ENCODE measurements at places on chromosomes 5 and 9.
A peak's percentile ranks its signal among the peaks of the same experiment; 100 is the strongest.

DNA sequence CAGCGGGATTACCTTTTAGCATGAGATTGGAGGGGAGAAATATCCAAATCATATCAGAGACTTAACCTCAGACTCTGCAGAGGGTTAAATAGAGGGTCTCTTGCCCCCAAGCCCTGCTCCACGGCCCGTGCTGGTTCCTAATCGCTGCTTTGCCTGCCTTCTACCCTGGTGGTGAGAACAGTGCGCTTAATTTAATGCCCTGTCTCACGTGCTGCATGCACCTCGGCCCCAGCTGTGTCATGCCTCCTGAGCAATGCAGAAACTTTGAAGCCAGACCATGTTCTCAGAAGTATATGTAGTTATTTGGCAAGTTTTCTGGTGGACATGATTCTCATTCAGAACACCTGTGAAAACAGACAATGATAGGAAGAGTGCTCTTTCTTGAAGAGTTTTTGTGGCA is 1.4 kb downstream of the OTULIN start:
- peak; percentile 35 for DNase-seq

DNA sequence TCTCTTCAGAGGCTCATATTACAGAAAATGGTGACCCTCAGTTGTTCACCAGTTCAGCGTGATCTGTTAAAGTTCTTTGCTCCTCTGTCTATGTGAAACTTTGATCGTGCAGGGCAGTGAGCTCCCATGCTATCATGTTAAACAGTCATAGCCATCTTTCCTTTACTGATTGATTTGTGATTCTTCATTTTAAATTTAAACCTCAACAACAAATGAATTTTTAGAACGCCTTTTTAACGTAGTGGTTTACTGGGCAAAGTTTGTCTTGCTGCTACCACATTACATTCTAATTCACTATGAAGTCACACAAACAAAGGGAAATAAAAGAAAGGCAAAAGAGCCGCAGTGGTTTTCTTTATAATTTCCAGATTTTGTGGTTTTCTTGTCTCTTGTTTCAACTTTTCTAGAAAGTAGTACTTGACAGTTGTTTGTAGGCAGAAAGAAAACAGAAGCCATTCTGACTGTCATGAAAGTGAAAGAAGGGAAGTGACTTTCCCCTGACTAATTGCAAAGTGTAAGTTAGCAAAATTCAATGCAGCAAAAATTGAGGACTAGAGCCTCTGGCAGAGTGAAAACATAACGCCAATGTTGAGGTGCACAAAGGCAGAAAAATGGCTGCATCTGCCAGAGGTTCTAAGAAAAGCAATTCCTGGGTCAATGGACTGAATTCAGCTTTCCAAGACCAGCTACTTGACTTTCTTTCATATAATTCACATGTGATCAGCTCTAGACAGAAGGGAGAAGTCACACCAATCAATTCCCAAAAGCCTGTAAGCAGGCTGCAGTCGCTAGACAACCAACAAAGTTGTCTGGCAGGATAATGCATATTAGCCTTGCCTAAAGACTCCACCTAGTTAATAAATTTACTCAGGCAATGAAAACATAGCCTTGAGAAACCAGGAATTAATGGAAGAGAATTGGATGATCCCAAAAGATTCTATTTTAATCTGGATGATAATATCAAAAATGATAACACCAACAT is 7.1 kb upstream of the IFNA6 start:
- no peak for DNase-seq

DNA sequence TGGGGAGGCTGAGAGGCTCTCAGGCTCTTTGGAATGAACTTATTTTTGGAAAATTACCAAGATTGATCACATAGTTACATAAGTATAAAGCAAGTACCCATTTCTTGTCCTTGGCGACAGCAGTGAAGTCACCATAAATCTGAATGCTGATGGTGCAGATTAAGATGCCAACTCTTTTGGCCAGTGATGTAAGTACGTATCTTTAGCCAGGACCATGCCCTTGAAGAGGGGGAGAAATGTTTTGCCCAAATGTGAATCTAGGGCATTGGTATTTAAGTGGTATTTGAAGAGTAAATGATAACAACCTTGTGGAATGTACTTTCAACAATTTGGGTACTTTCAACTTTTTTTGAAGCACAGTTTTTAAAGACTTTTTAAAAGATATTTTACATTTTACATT is 68.2 kb upstream of the RAD23B start:
- DNase-seq = no peak

- no peak for DNase-seq
These were observed 1.1 kb downstream of the CD14 start for GRCh38 chr5:140631831-140632365.

GRCh38 chr9:22159586-22159985 is 150.5 kb upstream of the CDKN2B start:
- no peak for DNase-seq

DNA sequence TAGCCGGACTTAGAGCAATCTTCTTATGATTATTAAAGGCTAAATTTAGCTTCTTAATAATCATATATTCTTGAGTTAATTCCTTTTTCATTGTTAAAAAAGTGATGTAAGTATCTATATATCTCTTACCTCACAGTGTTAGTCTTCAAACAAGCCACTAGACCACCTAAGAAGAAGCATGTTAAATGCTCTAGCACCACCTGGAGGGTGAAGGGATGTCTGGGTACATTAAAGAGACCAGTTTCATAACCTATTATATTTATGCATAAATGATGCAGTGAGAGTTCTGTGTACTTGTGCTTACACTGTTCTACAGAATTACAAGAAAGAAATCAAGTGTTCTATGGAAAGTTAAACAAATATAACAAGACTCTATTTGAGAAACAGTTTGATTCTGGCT is 55.9 kb upstream of the SLCO6A1 start:
- DNase-seq = no peak

- DNase-seq = no peak
These were observed 45.5 kb downstream of the FOCAD start for GRCh38 chr9:20729523-20729922.

DNA sequence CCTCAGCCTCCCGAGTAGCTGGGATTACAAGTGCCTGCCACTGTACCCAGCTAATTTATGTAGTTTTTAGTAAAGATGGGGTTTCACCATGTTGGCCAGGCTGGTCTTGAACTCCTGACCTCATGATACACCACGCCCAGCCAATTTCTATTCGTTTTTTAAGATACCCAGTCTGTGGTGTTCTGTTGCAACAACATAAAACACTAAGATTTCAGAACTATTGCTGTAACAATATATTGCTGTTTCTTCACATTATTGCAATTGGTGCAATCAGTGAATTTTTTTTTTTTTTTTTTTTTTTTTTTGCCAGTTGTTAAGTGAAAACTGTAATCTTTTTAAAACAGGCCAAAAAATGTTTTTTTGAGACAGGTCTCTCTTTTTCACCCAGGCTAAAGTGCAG is 9.9 kb downstream of the SRP19 start:
- no peak for DNase-seq

DNA sequence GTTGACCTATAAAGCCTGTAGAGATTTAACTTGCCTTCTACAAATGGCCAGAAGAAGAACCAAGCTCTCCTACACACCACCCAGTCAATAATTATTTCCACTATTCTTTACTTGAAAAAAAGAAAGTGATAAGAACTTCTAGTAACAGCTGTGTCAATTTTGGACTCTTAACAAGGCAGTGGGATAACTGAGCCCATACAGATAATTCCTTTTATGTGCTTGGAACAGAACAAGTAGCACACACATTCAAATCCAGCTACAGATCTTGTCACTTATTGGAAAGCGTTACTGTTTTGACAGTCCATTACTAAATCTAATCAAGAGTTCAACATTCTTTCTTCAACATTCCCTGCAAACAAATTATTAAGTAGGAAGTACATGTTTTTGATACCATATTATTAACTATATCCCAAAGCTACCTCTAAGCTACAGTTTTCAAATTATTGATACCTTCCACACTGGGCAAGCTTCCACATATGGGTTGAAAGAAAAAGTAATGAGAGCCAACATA is 6.3 kb downstream of the PTGER4 start:
- no peak for DNase-seq

- DNase-seq = no peak
These were observed 69.0 kb upstream of the FST start for GRCh38 chr5:53411388-53411787.

GRCh38 chr5:44783634-44784315 is 25.0 kb upstream of the MRPS30 start:
- no peak for DNase-seq

GRCh38 chr9:69421908-69422801 is 97.1 kb downstream of the ENTREP1 start:
- DNase-seq = peak; percentile 17

DNA sequence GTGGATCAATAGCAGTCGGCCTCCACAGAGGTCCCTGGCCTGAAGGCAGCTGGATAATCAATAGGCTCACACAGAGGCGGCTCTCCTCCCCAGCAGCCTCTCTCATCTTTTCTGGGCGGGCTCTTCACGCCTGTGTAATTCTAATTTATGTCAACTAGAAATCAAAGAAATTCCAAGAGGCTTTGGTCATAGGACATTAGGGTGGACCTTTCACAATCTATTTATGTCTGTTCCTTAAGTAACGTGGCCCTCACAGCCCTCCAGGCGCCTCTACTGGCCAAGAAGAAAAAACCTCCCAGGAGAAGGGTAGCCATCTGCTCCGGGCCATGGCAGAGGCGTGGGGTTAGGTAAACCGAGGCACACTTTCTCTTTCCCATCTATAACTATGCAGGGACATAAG is 205.1 kb upstream of the EFNA5 start:
- DNase-seq = no peak

- DNase-seq = no peak
These were observed 71.4 kb downstream of the GABBR2 start for GRCh38 chr9:98637381-98637780.

DNA sequence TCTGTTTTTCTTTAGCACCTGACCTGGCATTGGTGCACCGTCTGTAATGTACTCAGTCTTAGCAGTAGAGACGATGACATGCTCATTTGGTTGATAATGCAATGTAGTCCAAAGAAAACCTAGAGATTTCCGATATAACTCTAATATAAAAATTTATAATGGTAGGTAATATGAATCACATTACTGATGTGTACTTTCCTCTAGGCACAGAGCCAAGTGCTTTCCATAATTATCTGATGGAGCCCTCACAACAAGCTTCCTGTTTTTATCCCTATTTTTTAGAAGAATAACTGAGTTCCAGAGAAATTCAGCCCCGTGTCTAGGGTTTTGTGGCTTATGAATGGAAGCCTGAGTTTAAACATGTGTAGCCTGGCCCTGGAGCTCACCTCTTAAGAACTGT is 53.7 kb downstream of the KDM4C start:
- DNase-seq = no peak

GRCh38 chr9:21413624-21414023 is 4.7 kb downstream of the IFNA8 start:
- no peak for DNase-seq

DNA sequence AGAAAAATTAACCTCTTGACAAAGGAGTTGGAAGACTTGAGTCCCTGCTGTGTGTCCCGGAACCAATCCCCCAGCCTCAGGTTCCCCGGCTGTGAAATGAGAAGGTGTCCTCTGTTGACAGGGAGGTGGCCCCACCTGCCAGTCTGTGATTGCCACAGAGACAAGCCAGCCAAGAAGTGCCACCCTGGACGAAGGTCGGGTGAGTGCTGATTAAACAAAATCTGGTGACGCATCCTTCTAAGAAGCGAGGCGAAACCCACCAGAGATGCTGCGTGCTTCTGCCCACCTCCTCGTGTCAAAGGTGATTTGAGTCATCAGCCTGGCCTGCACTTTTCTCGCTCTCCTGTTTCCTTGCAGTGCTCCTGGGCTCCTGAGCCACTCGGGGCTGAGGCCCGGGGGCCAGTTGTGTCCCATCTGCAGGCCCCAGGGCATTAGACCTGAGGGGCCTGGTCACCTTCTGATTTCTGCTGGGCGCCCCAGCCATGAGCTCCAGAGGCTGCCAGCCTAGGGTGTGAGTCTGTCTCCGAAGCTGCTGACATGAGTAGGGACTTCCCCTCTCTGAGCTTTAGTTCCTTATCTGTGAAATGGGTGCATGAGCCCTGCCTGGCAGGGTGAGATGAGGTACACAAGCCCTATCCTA is 28.7 kb downstream of the NEK6 start:
- peak; percentile 38 for DNase-seq

GRCh38 chr5:149936044-149936699 is 8.4 kb downstream of the PDE6A start:
- DNase-seq = no peak

DNA sequence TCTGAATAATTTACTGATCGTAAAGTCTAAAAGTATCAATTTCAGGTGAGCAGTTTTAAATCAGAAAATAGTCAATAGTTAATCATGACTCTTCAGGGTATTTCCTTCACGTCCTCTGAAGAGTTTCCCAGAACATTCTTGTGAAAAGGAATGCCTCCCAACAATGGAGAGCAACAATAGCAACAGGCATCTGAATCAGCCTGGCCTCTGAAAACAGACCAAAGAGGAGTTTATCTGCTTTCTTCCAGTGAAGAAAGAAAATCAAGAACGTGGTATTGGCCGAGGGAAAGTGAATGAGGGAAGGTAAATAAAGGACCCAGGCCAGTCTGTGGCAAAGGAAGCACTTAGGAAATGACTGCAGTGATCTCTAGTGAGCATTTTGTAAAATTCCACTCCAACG is 26.1 kb upstream of the RASGEF1C start:
- DNase-seq = no peak

DNA sequence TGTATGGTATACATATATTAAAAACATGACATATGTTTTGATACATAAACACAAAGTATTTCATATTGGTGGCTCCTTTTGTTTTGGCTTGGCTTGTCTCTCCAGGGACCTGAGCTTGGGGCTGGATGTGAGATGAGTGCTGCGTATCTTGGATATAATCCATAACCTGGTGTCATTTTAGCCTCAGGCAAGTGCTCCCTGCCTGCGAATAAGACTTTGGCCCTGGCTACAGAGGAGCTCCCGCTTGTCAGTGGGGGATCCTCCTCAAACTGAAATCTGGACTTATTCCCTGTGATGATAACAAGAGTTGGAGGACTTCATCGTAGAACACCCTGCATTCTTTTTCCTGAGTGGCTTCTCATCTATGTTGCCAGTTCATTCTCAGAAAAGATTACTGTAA is 341.7 kb upstream of the CLINT1 start:
- DNase-seq = no peak

DNA sequence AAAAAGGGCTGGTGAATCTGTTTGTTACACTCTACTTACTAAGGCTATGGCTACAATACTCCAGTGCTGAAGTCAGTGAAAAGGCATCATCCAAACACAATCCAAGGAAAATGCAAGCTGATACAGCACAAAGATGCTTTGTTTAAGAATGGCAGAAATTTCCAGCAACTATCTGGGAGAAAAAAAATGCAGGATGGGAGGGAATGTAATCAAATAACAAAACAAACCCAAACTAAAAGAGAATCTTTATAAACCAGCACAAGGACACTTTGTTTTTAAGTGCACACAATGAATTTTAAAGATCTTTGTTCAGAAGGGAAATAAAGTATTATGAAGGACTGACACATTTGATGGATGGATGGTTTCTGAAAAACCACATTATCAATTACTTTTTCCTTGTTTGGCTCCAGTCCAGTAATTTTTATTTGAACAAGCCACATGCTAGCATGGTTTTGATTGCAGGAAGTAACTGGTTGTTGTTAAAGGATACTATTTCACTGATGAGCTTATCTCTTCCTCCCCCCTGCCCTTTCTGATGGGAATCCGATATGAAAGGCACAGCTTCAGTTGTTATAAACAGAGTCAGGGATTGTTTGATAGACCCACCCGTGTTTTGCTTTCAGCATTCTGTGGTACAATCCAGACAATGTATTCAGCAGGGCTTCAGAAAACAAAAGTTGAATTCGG is 12.1 kb upstream of the TLE4 start:
- no peak for DNase-seq

- DNase-seq = no peak
These were observed 143.9 kb upstream of the STC2 start for GRCh38 chr5:173472164-173472563.

- DNase-seq = no peak
These were observed 268.3 kb upstream of the WWC1 start for GRCh38 chr5:168023191-168023590.

GRCh38 chr9:6443661-6444060 is 30.7 kb downstream of the UHRF2 start:
- no peak for DNase-seq
